ENCODE measurements at places on chromosomes 6 and 20. TPM values are rescaled to one million over a fixed set of nuclear protein-coding genes. Genes with fewer than 3 reads are reported as not detected.

BTBD3 gene
- polyA plus RNA-seq: 30.2 TPM

DNA sequence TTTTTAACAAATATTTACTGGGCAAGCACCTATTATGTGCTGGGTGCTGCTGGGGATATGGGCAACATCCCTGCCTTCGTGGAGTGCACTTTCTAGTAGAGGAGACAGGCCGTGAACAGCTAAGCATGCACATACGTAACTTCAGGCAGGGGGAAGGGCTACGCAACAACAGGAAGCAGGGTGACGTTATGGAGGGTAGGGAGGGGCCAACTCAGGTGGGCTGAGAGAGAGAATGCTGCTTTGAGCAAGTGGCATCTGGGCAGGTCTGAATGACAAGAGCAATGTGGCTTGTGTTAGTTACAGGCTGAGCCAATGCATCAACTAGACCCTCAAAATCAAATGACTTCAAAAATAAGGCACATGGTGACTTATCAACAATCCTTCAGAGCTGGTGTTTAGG is 112.1 kb downstream of the CDC5L start:
- no peak for DNase-seq

NRN1 gene
- 1.0 TPM for polyA plus RNA-seq

GRCh38 chr20:63696628-63697356 is at the start of gene TNFRSF6B:
TNFRSF6B (plus strand) TSS chr20:63696652; CDS start chr20:63696768, 116 bp downstream.
- DNase-seq: no peak

GRCh38 chr6:141261016-141261671 is 871.6 kb upstream of the GJE1 start:
- DNase-seq: no peak

- no peak for DNase-seq
These were observed 14.3 kb upstream of the CBFA2T2 start for GRCh38 chr20:33475381-33476152.

MTHFD1L gene
- 58.9 TPM for polyA plus RNA-seq

PTCRA gene
- not detected for polyA plus RNA-seq

DNA sequence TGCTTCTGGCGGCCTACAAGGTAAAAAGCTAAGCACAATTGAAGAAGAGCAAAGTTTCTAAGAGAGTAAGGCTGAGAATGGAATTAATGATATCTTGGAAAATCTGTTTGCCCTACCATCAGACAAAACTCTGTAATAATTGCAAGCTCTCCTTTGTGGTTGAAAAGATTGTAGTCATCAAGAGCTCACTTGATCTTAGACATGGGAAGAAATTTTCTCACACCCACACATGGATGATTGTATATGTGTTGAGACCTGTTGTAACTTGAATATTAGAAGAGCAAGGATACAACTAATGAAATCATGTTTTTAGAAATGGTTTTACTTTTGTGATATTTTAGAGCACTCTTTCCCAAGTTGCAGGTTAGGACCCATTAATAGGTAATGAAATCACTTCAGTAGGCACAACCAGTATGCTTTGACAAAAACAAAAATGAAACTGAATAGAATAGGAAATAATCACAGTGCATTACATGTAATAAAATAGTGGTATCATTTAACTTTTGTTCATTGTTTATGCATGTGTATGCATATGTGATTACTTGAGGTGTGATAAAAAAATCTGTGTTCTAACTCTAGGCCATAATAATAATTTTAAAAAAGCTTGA is 14.0 kb downstream of the DCBLD1 start:
- peak; percentile 37 for DNase-seq

- DNase-seq: no peak
These were observed 72.4 kb downstream of the SHLD1 start for GRCh38 chr20:5822569-5822968.

DNA sequence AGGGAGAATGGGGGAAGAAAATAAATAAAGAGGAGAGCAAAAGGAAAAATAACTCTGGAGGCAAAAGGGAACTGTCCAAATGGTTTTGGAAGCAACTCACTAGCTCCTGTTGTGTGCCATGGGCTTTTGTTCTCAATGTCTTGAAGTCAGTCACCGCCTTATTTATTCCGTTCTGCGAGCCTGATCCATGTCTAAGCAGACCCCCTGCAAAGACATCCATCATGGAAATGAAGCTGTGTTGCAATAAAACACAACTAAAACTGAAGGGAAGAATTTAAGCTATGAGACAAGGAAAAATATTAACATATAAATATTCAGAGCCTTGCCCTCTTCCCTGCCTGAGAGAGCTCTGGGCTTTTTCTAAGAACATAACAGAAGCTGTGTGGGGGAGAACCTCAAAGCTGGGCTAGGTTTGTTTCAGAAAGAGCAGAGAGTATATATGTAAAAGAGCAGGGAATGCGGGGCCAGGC is 373.2 kb upstream of the CNR1 start:
- no peak for DNase-seq

- DNase-seq: no peak
These were observed 107.3 kb downstream of the IRF4 start for GRCh38 chr6:498795-499231.

DNA sequence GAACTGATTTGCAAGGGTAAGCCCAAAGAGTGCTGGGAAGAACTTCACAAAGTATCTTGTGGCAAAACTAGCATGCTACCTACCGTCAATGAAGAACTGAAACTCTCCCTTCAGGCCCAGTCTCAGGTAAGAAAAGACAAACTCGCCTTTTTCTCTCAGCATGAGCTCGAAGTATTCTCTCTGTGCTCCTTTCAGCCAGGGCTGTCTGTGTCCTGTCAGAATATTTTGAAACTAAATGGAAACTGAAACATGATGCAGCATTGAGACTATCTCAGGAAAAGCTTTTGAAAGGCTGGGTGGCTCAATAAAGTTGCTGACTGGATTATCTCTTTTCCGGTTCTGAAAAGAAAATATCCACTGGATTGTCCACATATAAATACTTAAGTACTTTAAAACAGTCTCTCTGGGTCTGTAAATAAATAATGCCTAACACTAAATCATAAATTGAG is 696 bp downstream of the CALHM5 start:
- DNase-seq: no peak

- DNase-seq: no peak
These were observed 46.8 kb downstream of the C6orf15 start for GRCh38 chr6:31065556-31065955.

COL19A1 gene
- 0.11 TPM for polyA plus RNA-seq

Measured in BJ (cell line).